ENCODE measurements at places on chromosomes 2 and 18.

GRCh38 chr18:37889963-37890362 lies 324.4 kb upstream of the CELF4 start:
- DNase-seq = no peak

GRCh38 chr18:51506811-51507210 lies 309.3 kb upstream of the MEX3C start:
- no peak for DNase-seq

GRCh38 chr2:150465703-150466569 lies 21.5 kb downstream of the RND3 start:
- no peak for DNase-seq

DNA sequence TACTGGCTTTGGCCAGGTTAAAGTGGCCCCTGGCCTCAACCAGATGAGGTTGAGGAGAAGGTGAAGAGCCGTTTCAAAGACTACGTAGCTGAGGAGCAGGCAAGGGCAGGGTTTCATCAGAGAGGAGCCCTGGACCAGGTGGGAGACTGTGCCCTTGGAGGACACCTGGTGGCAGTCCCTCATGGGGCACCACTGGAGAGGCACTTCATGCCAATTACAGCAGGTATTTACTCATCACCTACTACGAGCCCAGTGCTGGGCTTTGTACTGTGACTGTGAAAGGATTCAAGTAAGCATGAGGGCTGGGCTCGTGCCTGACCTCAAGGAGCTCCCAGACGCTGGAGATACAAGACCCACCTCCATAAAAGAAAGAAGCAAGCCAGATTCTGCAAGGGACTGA lies 37.6 kb downstream of the SMAD7 start:
- DNase-seq = no peak

DNA sequence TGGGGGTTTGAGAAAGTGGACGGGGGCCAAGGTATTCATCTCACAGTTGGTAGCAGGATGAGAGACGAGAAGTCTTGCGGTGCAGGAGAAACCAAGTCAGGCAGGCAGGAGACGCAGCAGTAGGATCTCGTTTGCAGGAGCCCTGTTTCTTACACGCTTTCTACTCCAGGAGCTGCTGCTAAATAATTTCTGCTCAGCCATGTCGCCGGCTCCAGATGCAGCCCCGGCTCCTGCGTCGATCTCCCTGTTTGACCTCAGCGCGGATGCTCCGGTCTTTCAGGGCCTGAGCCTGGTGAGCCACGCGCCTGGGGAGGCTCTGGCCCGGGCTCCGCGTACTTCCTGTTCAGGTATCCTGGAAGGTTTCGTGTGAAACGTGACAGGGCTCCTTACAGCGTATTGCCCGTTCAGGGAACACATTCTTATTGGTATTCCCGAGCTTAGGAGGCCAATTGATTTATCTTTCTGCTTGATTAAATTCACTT lies 494 bp downstream of the ANKZF1 start:
- no peak for DNase-seq

All from SIG-M5 (cell line).